ENCODE measurements at places on chromosomes 11 and 22.

DNA sequence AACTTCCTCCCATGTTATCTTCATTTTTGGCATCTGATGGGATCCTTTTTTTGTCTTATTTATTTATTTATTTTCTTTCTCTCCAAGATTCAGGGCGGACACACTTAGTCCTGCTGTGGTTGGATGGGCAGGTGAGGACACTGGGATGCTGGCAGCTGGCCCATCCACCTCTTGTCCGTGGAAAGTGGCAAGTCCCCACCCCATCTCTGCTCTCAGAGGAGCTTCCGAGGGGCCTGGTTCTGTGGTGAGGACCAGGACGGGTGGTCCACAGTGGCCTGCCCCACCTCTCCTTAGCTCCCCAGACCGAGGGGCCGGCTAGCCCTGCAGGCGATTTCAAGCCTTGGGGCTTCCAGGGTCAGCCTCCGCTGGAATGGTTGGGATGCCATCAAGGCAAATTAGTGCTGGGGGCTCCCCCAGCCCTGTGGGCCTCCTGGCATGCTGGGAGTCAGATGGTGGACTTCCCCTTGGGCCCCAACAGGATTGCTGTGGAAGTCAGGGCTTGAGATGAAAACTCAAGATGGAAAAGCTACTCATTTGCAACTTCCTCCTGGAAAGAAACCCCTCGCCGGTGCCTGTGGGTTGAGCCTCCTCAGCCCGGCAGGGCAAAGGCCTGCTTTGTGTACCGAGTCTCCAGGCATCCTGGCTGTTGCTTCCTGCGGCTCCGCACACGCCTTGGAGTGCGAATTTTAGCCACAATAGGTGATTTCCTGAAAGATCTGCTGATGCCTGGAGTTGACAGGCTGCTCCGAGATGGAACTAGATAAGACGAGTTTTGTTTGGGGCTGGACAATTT is 31.2 kb upstream of the LINC01488 start:
- no peak for DNase-seq

DNA sequence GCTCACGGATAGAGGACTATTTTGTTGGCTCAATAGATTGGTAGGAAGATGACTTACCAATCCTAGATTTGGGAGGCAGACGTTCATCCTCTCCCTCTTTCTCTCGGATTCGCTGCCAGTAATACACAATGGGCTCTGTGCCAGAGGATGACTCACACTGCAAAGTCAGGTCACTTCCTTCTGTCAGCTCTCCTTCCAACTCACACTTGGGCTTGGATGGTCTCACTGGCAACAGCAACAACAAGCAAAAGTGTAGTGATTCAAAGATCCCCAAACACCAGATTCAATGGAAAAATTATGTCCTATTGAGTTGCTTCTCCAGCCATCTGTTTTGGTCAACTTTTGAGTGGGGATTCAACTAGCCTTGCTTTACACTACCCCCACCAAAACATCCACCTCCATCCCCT is 21.7 kb upstream of the HSPA8 start:
- DNase-seq: peak; percentile 97

GRCh38 chr22:21641417-21641788 is 699 bp upstream of the SDF2L1 start:
- DNase-seq: peak; percentile 45

DNA sequence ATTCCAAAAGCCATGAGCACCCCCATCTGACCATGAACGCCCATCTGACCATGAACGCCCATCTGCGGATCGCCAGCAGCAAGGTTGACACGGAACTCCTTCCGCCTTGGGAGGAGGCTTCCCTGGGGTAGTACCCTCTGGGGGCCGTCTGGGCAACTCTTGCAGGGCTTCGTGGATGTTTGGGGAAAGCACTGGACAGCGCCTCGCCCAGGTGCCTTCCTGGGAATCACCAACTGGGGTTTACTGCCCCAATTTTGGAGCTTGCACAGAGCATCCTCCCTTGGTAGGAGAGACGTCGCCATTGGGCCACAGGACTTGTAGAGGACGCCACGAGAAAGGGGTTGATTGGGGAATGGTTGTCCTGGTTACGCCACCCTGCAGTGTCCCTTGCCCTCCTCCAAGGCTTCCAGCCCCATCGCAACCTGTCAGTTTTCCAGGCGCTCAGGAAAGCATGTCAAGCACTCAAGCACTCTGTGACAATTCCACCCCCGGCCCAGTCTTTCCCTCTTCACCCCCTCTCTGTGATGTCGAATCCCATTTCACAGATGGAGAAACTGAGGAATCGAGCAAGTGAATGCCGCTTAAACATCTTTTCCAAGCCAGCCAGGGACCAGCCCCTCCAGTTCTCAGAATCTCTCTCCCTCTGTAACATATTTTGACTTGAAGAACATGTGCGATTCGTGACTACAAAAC is 914 bp upstream of the PRDM11 start:
- peak; percentile 44 for DNase-seq

DNA sequence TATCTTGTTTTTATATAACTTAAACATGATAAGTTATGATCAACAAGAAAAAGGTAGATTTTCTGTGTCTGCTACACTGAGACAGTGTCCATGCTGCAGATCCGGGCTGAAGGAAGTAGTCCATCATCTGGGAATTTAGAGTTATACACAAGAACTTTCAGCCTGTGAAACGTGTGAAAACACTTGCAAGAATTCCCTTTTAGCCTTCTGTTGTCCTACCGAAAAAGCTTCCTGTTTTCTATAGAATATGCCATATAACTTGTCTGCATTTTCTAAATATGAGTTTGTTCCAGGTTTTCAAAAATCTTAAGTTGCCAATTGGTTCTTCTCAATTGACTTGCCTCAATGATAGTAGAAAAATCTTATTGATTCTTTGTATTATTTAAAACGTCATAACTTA is 64.4 kb upstream of the MYO18B start:
- no peak for DNase-seq

- DNase-seq: no peak
Observed at GRCh38 chr22:26837784-26838470, 180.5 kb downstream of the MIAT start.

DNA sequence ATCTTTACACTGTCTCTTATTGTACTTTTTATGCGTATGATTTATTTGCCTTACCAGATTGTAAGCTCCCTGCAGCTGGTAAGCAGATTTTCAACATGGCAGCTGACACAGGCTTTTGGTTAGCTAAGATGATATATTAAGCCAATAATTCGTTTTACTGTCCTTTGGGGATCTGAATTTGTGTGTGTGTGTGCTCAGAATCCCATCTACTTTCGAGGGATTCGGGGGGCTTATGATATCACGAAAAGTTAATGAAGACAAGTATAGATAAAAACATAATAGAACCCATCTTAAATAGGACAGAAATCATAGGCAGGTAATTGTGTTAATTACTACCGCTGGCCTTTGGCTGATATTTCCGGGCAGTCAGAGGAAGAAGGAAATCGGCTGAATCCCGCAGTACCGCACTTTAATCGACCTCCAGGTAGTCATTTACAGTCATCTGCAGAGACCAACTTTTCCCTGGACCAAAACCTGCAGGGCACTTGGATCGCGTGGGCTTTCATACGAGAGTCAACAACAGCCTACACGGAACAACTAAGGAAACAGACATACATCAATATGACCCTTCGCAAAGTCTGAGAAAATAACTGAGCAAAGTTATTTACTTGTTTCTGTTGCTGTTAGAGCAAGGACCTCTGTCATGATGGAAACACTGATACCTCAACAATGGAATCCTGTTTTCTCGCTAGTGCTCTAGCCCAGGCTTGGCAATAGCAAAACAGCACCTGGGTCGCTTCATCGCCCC is 802 bp downstream of the KBTBD3 start:
- no peak for DNase-seq

- DNase-seq: peak; percentile 53
Observed at GRCh38 chr22:43001271-43002201, 13.4 kb downstream of the PACSIN2 start.

DNA sequence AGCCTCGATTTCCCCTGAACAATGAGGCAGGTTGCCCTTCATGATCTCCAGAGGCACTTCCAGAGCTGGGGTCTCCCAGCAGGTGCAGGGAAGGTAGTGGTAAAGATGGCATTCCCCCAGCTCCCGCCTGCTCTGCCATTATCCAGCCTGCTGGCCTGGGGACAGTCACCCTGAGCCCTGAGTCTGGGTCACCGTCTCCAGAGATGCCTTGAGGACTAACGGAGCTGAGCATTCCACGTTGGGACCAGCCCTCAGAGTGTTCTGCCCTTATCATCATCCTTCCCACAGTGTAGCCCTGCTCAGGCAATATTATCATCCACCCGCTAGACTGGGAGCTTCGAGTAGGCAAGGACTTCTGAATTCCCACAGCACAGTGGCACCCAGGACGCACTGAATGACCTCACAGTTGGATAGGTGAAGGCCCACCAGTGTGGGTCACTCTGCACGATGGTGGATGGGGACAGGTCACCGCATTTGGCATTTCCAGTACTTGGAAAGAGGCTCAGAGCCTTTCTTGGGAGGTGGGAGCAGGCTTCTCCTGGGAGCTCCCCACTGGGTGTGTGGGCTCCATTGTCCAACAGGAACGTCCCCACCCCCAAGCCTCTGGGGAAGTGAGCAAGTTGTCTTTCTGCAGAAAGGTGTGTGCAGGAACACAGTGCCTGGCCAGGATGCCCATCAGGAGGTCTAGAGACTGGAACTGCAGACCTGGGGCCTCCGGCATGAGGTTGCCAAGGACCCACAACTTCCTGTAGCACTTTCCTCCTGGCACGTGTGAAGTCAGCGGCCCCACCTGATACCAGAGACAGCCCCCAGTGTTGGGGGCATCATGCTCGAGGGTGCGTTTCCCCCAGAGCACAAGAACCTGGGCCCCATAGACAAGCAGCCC is 51.4 kb upstream of the WNT7B start:
- no peak for DNase-seq

DNA sequence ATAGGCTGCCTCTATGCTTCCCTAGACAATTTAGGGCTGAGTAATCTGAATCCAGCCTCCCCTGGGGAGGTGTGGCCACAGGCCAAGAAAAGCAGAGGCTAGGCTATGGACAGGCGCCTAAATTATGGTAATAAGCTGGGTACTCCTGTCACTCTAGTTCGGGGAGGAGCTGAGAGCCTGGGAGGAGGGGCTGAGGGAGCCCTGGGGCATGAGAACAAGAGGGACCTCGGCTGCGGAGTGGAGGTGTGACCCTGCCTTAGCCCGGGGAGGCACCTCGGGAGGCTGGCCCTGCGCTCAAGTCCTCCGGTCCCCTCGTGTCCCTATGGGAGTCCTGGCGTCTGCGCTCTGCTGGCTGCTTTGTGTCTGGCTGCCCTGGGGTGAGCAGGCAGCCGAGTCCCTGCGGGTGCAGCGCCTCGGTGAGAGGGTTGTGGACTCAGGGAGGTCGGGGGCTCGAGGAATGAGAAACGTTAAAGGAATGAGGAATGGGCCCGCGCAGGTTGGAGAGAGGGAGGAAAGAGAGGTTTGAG is at the start of gene OTOG:
Gene OTOG, plus strand, starts transcription at position 209 of the 527 bp plus-strand sequence. Its CDS starts 114 bp downstream, at position 323.
- no peak for DNase-seq

- peak; percentile 92 for DNase-seq
Observed at GRCh38 chr11:132962041-132962440, 570.3 kb downstream of the OPCML start.

- DNase-seq: no peak
Observed at GRCh38 chr11:118152020-118152551, 537 bp downstream of the SCN4B start.

DNA sequence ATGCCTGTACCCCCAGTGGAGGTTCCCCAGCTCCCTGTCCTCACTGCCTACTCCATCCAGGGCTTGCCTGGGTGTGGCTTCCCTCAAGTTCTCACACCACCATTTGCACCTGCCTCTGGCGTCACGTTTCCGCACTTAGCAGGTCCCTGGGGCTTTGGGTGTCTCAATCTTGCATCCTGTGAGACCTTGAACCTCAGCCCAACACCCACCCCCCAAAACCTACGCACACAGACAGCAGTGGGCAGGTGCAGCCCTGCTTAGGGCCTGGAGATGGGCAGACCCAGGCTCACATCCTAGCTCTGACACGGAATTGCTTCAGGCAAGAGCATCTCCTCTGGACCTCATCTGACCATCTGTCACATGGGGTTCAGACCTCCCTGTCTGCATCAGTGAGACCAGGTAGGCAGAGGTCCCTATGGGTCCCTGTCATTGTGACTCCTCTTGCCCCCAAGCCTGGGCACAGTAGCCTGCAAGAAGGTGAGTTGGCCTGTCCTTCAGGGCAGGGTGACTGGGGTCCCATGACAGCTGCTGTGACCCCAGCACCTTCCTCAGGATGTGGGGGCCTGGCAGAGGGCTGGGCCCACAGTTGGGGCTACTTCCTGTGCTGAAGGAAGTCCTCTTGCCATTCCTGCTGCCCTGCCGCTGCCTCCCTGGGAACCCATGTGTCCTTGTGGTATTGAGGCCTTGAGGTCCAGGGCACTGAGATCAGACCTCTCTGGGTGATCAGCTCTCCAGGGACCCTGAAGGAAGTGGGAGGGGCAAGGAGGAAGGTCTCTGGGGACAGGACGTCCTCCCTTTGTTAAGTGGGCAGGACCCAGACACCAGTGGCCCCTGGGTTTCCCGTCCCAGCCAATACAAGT is 2.0 kb downstream of the SIPA1 start:
- no peak for DNase-seq

Data from fibroblast of skin of right biceps (primary cell).